ENCODE measurements at places on chromosomes 6 and 20.

GRCh38 chr6:80988892-80989291, 763.6 kb downstream of the TENT5A start:
- no peak for DNase-seq
- no peak overlapping the region for H3K27ac ChIP-seq
- H3K27me3 ChIP-seq: no peaks in the 10 kb centered on the region
- H3K4me3 ChIP-seq: no peak overlapping the region

DNA sequence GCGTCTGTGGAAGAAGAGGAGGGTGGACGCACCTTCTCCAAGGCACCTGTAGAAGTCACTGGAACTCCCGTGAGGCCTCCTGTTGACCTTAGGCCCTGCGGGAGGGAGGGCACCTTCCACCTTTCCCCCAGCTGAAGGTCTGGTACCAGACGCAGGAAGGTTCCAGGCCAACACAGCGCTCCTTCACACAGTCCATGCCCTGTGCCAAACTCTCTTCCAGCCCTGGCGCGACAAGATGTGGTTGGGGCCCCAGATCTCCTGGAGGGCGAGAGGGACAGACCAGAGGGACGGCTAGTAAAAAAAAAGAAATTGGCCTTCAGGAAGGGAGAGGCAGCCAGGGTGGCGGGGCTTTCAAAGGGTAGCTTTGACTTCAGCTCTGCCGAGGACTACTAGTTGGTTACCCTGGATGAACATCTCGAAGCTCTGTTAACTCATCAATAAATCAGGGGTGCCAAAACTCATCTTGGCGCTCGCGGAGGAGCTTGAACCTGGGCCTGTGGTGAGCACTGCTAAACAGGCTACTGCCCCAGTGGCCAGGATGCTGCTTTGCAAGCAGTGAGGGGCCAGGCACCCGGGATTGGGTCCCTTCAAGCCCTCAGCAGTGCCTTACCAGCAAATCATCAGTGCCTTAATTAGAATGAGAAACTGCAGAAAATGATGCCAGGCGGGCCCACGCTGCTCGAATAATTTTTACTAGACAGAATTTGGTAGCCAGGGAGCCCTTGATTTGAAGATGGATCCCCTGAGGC, 14.9 kb downstream of the AARS2 start:
- H3K36me3 ChIP-seq: peaks cover 15% of the 10 kb centered on the region
- H3K27me3 ChIP-seq: peaks cover 18% of the 10 kb centered on the region
- no peak overlapping the region for H3K27ac ChIP-seq

- peak overlapping the region; percentile 96 for H3K27ac ChIP-seq
- H3K27me3 ChIP-seq: no peaks in the 10 kb centered on the region
- peaks cover 74% of the 10 kb centered on the region for H3K4me1 ChIP-seq
- no peak overlapping the region for H3K4me3 ChIP-seq
These were observed 59.4 kb upstream of the CCDC167 start for GRCh38 chr6:37559050-37559449.

DNA sequence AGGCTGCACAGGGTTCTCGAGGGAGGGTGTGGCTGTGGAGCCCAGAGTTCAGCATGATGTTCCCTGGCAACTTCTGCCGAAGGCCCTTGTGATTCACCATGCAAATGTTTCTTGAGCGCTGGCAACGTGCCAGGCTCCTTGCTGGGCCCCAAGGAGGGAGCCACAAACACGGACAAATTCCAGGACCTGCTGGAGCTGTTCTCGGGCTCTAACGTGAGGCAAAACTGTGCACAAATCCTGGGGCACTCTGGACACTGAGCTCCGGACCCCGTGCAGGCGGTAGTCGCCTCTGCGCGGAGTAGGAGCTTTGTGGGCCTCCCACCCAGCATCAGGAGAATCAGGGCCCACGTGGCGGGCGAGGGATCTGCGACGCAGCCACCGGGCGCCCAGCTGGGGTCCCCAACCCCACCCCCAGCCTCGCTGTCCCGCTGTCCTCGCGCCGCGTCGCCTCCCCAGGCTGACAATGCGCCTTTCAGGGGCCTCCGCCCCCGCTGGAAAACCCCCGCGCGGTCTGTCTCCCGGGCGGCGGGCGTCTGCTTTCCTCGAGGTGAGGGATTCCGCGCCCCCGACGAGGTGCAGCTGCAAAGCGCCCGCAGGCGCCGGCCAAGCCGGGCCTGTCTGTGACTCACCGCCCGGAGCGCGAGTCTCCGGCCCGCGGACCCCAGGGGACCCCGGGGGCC, 31.7 kb upstream of the SCUBE3 start:
- no peaks in the 10 kb centered on the region for H3K36me3 ChIP-seq
- H3K4me1 ChIP-seq: no peaks in the 10 kb centered on the region
- H3K27ac ChIP-seq: no peak overlapping the region

- H3K27ac ChIP-seq: no peak overlapping the region
- no peak overlapping the region for H3K4me3 ChIP-seq
- DNase-seq: no peak
- H3K27me3 ChIP-seq: peaks cover 24% of the 10 kb centered on the region
These were observed 47.6 kb downstream of the CPNE5 start for GRCh38 chr6:36791521-36792135.

DNA sequence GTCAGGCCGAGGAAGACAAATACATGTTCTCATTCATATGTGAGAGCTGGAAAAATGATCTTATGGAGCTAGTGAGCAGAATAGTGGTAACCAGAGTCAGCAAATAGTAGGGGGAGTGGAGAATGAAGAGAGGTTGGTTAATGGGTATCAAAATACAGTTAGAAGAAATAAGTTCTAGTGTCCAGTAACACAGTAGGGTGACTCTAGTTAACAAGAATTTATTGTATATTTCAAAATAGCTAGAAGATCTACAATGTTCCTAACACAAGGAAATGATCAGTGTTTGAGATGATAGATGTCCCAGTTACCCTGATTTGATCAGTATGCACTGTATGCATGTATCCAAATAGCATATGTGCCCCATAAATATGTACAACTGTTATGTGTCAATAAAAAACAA, 128.4 kb downstream of the BCKDHB start:
- H3K27me3 ChIP-seq: no peaks in the 10 kb centered on the region
- no peak for DNase-seq
- H3K4me1 ChIP-seq: no peaks in the 10 kb centered on the region
- no peak overlapping the region for H3K4me3 ChIP-seq

GRCh38 chr6:2596222-2596621, 154.5 kb downstream of the MYLK4 start:
- H3K4me1 ChIP-seq: no peaks in the 10 kb centered on the region
- no peak for DNase-seq
- H3K27me3 ChIP-seq: peaks cover 28% of the 10 kb centered on the region
- no peak overlapping the region for H3K27ac ChIP-seq
- no peaks in the 10 kb centered on the region for H3K36me3 ChIP-seq

DNA sequence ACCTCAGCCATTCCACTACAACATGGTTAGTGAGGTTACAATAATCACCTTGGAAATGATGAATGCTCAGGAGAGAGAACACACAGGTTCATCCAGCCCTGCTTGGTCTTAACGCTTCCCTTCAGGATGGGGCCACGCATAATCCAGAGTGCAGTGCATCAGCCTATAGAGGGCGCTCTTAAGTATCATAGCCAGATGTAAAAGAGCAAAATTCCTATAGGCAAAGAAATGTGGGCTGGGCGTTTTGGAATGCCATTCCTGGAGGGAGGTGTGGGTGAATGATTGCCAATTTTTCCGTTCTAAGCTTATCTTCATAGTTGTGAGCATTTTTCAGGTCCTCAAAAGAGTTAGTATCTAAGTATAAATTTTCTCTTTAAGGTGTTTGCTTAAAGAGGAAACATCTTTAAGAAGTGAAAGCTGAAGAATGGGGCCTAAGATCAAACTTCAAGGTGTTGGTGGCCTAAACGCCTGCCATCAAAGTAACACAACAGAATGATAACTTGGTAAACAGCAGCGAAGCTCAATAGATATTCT, 1.8 kb downstream of the RIPOR2 start:
- DNase-seq: peak; percentile 58
- H3K27me3 ChIP-seq: no peaks in the 10 kb centered on the region
- peak overlapping the region; percentile 97 for H3K27ac ChIP-seq
- H3K36me3 ChIP-seq: peaks cover 47% of the 10 kb centered on the region
- peaks cover 32% of the 10 kb centered on the region for H3K4me1 ChIP-seq

GRCh38 chr20:59158673-59159072, 4.9 kb upstream of the ZNF831 start:
- no peak overlapping the region for H3K27ac ChIP-seq
- peaks cover 6% of the 10 kb centered on the region for H3K27me3 ChIP-seq
- H3K4me1 ChIP-seq: peaks cover 33% of the 10 kb centered on the region
- no peak for DNase-seq

DNA sequence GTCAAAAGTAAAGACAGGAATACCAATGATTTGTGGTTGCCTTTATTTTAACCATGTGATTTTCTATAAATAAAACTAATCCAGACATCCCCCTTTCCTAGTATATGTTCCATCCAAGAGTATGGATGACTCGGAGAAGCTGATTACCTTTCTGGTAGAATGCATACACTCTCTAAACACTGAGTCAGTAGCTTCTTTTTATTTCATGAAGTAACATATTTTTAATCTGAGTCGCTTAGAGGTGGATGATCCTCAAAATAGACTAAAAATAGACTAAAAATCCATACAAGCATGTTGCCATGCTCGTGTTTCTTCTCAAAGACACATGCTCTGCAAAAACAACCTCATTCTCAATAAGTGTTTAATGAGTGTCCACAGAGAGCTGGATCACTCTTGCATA, 263.7 kb downstream of the COL12A1 start:
- H3K27ac ChIP-seq: no peak overlapping the region
- DNase-seq: no peak
- H3K36me3 ChIP-seq: no peaks in the 10 kb centered on the region
- no peak overlapping the region for H3K4me3 ChIP-seq
- no peaks in the 10 kb centered on the region for H3K4me1 ChIP-seq
- H3K27me3 ChIP-seq: no peaks in the 10 kb centered on the region

DNA sequence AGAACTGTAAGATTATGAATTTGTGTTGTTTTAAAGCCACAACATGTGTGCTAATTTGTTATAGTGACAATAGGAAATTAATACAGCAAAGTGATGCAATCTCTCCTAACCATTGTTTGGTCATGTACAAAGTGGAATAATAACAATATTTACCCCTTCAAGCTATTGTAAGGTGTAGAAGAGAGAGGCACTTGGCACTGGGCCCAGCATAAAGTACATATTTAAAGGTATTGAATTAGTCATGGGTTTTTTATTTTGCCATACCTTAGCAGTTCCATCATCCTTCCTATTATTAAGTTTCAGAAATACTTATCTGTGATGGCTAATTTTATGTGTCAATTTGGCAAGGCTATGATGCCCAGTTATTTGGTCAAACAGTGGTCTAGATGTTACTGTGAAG, 322.4 kb upstream of the TSHZ2 start:
- H3K36me3 ChIP-seq: no peaks in the 10 kb centered on the region
- no peak overlapping the region for H3K4me3 ChIP-seq
- H3K4me1 ChIP-seq: no peaks in the 10 kb centered on the region
- peaks cover 1% of the 10 kb centered on the region for H3K27me3 ChIP-seq
- H3K27ac ChIP-seq: no peak overlapping the region

GRCh38 chr6:168447700-168448099, 6.7 kb downstream of the SMOC2 start:
- H3K27ac ChIP-seq: peak overlapping the region; percentile 86
- H3K4me3 ChIP-seq: no peak overlapping the region
- H3K27me3 ChIP-seq: peaks cover 19% of the 10 kb centered on the region
- H3K4me1 ChIP-seq: peaks cover 5% of the 10 kb centered on the region

DNA sequence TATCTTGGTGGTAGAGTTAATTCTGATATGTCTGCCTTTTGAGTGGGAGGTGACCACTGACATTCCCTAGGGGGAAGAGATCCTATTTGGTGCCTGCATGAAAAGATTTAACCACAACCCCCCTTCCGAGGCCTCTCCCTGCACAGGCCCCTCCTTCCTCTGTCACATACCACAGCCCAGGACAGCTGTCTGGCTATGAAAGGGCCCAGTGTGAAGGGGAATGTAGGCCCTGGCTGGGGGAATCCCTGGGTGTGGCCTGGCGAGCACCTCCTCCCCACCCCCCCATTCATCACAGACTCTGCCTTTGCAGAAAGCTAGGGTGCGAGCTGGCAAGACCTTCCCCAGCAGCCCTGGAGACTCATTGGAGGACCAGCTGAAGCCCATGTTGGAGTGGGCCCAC, 27.4 kb upstream of the MAPRE1 start:
- peaks cover 11% of the 10 kb centered on the region for H3K4me1 ChIP-seq
- H3K4me3 ChIP-seq: no peak overlapping the region
- no peaks in the 10 kb centered on the region for H3K36me3 ChIP-seq
- peak; percentile 24 for DNase-seq

- H3K27me3 ChIP-seq: no peaks in the 10 kb centered on the region
- no peaks in the 10 kb centered on the region for H3K36me3 ChIP-seq
- DNase-seq: no peak
- no peaks in the 10 kb centered on the region for H3K4me1 ChIP-seq
These were observed 932.7 kb downstream of the TFAP2A start for GRCh38 chr6:9482030-9482738.

DNA sequence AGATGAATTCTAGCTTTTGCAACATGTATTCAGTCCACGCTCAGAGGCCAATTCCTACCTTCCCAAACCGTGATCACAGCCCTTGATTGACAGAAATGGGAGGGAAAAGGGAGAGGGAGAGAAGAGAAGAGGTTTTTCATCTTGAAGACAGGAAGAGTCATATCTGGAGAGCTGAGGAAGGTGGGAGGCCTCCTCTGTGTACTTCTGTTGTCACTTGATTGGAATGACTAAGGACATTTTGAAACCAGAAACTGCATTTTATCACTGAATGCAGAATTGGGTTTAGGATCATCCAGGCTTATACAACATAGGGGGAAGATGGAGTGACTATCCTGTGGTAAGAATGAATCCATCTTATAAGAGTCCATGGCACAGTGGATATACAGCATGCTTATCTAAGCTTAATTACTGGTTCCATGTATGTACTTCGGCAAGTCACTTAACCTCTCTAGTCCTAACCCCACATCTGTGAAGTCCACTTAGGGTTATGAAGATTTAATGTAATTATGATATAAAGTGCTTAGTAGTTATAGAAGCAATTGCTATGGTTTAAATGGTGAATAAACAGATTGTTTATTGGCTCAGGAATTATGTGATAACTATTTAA, 144.0 kb downstream of the BCKDHB start:
- no peaks in the 10 kb centered on the region for H3K27me3 ChIP-seq
- H3K4me1 ChIP-seq: no peaks in the 10 kb centered on the region
- H3K27ac ChIP-seq: no peak overlapping the region
- no peak for DNase-seq
- H3K36me3 ChIP-seq: peaks cover 3% of the 10 kb centered on the region
- no peak overlapping the region for H3K4me3 ChIP-seq

GRCh38 chr6:12873691-12874090, 157.1 kb downstream of the PHACTR1 start:
- H3K27me3 ChIP-seq: peaks cover 4% of the 10 kb centered on the region
- DNase-seq: no peak
- H3K4me1 ChIP-seq: no peaks in the 10 kb centered on the region

DNA sequence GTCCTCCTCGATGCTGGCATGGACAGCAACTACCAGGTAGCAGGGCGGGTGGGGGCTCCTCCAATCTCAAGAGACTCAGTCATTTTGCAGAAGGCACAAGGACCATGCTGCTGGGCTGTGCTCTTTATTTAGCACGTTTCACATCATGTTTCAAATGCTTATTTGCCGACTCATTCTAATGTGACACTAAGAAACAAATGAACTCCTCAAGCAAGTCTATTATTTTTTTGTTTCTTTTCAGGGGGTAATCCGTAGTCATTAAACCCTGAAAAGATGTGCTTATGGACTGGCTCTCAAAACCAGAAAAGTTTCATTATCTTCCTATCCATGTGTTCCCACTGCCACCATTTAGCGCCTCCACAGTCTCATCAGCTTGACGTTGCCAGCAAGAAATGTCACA, 92.9 kb downstream of the ANKS1A start:
- DNase-seq: no peak
- H3K4me1 ChIP-seq: no peaks in the 10 kb centered on the region
- H3K27me3 ChIP-seq: no peaks in the 10 kb centered on the region
- no peak overlapping the region for H3K27ac ChIP-seq
- H3K4me3 ChIP-seq: no peak overlapping the region
